ENCODE measurements at places on chromosomes 11 and 22.

- DNase-seq = no peak
Observed at GRCh38 chr22:23831261-23831660, 7.5 kb downstream of the DERL3 start.

DNA sequence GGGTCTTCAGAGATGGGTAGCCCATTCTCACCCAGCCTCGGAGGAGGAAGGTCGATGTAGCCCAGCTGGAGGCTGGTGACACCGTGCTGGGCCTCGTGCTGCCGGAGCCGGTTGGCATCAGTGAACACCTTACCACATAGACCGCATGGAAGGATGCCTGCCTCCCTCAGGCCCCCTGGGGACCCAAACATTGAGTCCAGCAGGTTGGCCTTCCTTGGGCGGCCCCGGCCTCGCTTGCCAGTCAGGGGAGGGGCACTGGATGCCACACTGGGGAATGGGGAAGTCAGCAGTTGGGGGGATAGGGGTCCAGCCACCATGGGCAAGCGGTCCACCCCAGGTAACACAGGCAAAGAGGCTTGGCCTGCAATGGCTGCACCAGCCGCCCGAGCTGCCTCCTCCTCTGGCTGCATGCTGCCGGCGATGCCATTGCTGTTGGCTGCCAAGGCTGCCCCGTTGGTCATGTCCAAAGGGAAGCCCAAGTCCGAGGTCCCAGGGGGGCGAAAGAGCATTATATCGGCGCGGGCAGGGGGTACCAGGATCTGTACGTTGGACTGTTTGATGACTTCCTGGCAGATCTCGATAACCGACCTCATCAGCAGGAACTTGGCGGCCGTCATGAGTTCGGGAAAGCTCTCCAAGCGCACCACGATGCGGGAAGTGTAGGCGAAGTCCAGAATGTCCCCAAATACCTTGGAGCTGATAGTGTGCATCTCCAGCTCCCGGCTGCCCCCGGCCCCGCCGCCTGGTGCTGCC is 1.4 kb downstream of the PATZ1 start:
- DNase-seq = no peak

- DNase-seq = no peak
Observed at GRCh38 chr22:27747396-27748221, 53.9 kb downstream of the MN1 start.

DNA sequence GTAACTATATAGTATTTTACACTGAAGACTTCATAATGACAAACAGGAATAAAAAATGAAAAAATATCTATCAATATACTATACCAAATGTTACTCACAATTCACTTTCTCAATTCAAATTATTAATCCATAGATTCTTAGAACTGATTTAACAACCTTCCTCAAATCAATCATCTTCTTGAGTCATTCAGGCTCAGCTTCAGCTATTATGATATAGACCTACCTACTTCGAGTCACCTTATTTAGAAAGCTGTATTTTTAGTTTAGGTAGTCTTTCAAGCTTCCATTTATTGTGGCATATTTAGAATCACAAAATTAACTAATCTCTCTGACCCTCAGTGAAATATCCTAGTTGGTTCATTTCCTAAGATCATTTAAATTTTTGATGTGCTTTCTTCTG is 8.2 kb downstream of the CREBZF start:
- no peak for DNase-seq

DNA sequence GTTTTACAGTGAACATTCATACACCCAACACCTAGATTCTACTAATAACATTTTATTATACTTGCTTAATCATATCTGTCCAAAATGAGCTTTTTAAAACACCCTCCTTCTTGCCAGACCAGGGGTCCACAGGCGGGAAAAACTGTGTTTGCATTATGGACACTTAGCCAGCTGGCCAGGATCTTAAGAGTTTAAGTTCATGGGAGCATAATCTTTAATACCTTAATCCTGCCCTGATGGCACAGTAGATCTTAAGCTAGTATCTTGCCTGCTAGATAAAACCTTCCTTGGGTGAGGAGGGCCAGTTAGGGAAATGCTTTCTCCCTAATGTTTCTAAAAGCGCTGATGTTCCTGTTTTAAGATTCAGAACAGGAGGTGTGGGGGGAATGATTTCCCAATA is 13.1 kb upstream of the CCDC134 start:
- DNase-seq = no peak

- no peak for DNase-seq
Observed at GRCh38 chr11:38835966-38836365, 2237.9 kb upstream of the RAG2 start.

DNA sequence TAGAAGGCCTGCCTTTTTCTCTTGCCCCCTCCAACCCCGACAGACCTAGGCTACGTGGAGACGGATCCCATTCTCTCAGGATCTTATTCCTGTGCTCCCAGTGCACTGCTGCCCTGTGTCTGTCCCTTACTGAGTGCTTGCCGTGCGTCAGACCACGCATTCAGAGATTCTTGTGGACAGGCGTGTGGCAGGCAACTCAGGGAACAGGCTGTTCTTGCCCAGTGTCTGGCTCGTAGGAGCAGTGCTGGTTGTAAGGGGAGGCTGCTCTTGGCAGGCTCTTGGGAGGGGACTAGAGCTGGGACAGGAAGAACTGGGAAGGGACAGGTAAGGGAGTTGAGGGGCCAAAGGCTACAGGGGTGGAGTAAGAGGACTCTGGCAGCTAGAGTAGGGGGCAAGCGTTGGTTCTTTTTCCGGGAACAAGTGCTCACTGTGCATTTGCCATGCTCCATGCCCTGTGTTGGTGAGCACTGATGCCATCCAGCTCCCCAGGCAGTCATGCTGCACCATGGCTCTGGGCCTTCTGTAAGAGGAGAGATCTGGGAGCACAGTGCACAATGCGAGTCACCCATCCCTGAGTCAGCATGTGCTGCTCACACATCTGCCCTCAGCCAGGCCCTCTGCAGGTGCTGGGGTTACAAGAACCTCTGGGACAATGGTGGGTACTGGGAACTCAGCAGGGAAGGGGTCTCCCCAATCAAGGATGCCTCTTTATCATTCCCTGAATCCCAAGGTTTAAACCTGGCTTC is 119.1 kb downstream of the TBC1D22A start:
- DNase-seq = peak; percentile 2

DNA sequence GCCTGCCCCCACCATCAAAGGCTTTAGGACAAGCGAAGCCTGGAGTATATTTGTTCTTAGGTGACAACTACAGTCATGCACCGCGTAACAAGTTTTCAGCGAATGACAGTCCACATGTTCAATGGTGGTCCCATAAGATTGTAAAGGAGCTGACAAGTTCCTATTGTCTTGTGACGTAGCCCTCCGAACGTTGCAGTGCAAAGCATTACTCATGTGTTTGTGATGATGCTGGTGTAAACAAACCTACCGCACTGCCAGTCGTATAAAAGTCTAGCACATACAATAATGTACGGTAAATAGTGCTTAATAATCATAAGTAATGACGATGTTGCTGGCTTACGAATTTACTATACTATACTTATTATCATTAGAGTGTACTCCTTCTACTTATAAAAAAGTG is 41.3 kb downstream of the ADAMTS15 start:
- no peak for DNase-seq

- DNase-seq = no peak
Observed at GRCh38 chr22:31230155-31230870, 18.2 kb downstream of the LIMK2 start.

DNA sequence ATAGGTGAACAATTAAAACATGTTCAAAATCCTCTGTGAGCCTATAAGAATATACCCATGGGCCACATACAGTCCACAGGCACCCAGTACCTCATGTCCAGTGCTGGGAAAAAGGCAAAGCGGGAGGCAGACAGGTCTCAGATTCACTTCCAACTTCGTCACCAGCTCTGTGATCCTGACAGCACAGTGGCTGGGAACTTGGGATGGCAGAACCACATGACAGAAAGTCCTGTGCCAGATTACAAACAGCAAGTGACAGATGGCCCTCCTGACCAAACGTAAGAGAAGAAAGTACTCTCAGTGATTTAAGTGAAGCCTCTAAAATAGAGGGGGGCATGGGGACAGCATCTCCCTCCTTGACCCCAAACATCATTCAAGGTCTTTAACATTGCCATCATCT is 5.8 kb downstream of the SLC1A2 start:
- DNase-seq = no peak

DNA sequence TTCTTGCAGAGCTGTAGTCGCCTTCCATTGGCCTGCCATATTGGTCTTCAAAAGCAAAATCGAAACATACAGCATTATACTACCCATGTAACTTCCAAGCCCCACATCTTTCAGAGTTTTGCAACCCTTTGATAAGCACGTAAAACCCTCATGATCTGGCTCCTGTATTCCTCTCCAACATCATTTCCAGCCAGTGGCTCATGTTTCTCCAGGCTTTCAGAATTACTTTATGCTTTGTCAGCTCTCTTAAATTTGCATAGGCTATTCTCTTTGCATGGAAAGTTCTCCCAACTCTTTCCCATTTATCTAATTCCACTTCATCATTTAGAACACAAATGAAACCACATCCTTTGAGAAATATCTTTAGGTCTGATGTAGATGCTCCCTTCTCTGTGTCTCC is 67.8 kb upstream of the DDI1 start:
- DNase-seq = no peak
